Fibroblast of skin of abdomen (primary cell): ENCODE measurements at places on chromosomes 6 and 20.

DNA sequence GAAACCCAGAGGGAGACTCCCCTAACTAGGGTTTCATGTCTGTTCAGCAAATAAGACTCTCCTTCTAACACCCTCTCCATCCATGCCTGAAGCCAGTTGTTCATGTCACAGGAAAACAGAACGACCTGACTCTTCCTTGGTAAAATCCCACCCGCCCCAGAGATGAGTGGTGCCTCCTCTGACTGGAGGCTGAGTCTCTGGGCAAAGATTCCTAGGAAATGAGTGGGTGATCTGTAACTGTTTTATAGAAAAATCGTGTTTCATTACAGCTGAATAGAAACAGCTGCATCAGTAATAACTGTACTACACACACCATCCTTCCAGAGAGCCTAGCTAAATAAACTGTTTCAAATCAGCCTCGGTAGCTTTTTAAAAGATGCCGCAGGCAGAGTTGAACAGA, 37.4 kb upstream of the MRPS10 start:
- peak; percentile 22 for DNase-seq

- no peak for DNase-seq
Measured at GRCh38 chr6:122548281-122548680, 61.9 kb upstream of the PKIB start.

- no peak for DNase-seq
Measured at GRCh38 chr6:11705069-11705468, 73.5 kb downstream of the ADTRP start.

- DNase-seq: no peak
Measured at GRCh38 chr6:15507221-15507620, 155.6 kb downstream of the DTNBP1 start.

GRCh38 chr20:47359530-47360296, 3.2 kb upstream of the ZMYND8 start:
- no peak for DNase-seq

DNA sequence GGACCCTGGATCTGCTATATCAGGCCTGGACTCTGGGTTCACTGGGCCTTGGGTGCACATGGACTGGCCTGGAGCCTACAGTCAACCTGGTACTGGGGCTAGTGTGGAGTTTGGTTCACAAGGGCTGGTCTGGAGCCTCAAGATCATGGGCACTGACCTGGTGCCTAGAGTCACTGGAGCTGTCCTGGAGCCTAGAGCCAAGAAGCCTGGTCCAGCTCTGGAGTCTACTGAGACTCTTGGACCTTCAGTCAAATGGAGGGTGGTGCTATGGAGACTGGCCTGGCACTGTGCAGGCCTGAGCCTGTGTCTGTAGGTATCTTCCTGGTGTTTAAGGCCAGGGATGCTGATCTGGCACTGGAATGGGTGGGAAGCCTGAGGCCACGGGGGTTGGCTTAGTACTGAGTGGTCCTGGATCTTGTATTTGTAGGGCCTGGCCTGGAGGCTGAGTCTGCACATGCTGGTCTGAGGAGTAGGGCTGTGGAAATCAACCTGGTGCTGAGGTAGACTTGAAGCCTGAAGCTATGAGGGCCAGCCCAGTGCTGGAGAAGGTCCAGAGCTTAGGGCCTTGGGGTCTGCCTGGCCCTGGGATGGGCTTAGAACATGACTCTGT, 16.5 kb upstream of the WFDC9 start:
- DNase-seq: no peak
